KBM-7 (cell line): ENCODE measurements at places on chromosomes 2 and 18.

- no peak for DNase-seq
Observed at GRCh38 chr2:52916981-52917380, 850.6 kb upstream of the CHAC2 start.

- no peak for DNase-seq
Observed at GRCh38 chr18:37012452-37012851, 183.5 kb downstream of the KIAA1328 start.

- no peak for DNase-seq
Observed at GRCh38 chr18:79470547-79470946, 74.8 kb downstream of the NFATC1 start.

DNA sequence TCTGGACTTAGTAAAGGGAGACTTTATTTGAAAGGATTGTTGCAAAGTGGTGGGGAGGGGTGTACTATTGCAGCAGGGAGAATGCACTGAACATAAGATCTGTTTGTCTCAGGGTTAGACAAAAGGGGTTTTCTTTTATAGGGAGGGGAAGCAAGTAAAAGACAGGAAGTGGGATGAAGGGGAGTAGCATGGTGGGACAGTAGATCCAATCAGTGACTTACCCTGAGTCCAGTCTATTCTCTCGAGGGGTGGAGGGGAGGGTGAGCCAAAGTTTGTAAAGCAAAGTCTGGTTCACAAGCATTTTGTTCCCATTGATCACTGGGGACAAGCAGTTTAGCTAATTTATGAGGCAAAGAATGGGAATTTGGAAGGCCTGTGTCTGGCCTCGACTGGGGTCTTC, 35.0 kb upstream of the CYP27C1 start:
- peak; percentile 47 for DNase-seq
